ENCODE measurements at places on chromosomes 12 and 14.

DNA sequence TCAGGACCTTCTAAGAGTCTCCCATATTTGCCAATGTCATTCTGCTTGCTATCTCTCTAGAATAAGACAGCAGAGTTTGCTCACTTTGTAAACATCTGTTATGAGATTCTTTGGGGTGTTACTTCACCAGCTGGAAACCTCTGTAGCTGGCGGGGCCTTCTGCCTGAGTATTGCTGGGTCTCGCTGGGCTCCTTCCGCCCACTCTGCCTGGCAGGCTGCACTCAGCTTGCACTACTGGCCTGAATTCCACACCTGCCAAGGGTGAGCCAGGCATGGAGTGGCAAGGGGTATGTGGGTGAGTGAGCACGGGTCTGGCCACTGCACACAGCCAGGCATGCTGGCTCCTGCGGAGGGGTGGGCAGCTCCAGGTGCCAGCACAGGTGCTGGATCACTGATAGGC is 267.3 kb upstream of the PDE3A start:
- no peak overlapping the region for H3K4me3 ChIP-seq
- H3K27me3 ChIP-seq: no peaks in the 10 kb centered on the region
- DNase-seq: peak; percentile 57
- no peaks in the 10 kb centered on the region for H3K36me3 ChIP-seq
- H3K4me1 ChIP-seq: peaks cover 4% of the 10 kb centered on the region

- no peaks in the 10 kb centered on the region for H3K36me3 ChIP-seq
- H3K4me1 ChIP-seq: no peaks in the 10 kb centered on the region
- H3K4me3 ChIP-seq: no peak overlapping the region
- no peak for DNase-seq
These were observed 9.4 kb upstream of the KLRB1 start for GRCh38 chr12:9617124-9617523.

- H3K36me3 ChIP-seq: no peaks in the 10 kb centered on the region
- no peak overlapping the region for H3K4me3 ChIP-seq
- H3K27ac ChIP-seq: no peak overlapping the region
- H3K4me1 ChIP-seq: no peaks in the 10 kb centered on the region
These were observed 92.0 kb upstream of the FGD4 start for GRCh38 chr12:32307326-32307725.

DNA sequence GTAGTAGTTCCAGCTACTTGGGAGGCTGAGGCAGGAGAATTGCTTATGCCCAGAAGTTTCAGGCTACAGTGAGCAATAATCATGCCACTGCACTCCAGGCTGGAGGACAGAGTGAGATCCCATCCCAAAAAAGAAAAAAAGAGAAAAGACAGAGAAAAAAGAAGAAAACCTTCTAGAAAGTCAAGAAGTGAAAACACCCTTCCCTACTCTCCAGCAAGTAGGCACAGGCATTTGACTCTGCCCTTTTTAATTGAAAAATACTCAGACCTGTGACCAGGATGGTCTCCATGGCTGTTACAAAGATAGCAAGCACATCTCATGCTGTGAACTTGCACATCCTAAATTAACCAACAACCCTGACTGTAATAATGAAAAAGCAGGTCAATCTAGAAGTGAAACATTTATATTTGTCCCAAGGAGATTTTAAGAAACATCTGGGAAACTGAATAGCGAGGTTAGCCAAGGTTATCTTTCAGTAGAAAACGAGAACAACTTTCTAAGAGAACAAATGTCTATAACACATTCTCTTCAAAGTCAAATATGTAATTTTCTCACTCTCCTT is 2.0 kb downstream of the TMTC1 start:
- H3K4me3 ChIP-seq: peak overlapping the region; percentile 42
- H3K4me1 ChIP-seq: peaks cover 3% of the 10 kb centered on the region
- H3K27ac ChIP-seq: no peak overlapping the region
- H3K27me3 ChIP-seq: no peaks in the 10 kb centered on the region
- H3K36me3 ChIP-seq: no peaks in the 10 kb centered on the region

GRCh38 chr12:55724226-55724939 is 4.2 kb downstream of the RDH5 start:
- no peak overlapping the region for H3K4me3 ChIP-seq
- H3K4me1 ChIP-seq: no peaks in the 10 kb centered on the region
- DNase-seq: peak; percentile 87
- H3K36me3 ChIP-seq: no peaks in the 10 kb centered on the region
- H3K27me3 ChIP-seq: no peaks in the 10 kb centered on the region

- no peaks in the 10 kb centered on the region for H3K36me3 ChIP-seq
- no peaks in the 10 kb centered on the region for H3K27me3 ChIP-seq
- peak overlapping the region; percentile 81 for H3K4me3 ChIP-seq
- no peaks in the 10 kb centered on the region for H3K4me1 ChIP-seq
- no peak for DNase-seq
These were observed 647 bp downstream of the LGMN start for GRCh38 chr14:92747701-92748258.

DNA sequence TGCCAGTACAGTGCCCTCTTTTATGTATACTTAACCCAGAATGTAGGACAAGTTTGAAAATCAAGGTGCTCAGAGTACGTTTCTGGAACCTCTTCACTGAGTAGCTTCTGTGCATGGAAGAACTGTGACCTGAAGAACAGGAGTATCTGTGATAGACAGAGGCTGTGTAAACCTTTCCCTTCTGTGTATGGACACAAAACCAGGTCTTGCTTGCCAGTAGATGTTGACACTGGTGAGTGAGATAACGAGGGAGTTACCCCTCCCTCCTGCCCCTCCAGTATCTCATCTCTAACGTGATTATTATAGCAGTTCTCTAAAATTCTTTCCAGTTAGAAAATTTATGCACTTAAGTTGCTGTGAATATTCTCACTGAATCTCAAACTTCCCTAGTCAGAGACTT is 170.8 kb downstream of the RPL10L start:
- H3K36me3 ChIP-seq: no peaks in the 10 kb centered on the region
- no peak overlapping the region for H3K4me3 ChIP-seq
- H3K27me3 ChIP-seq: no peaks in the 10 kb centered on the region
- no peaks in the 10 kb centered on the region for H3K4me1 ChIP-seq
- H3K27ac ChIP-seq: no peak overlapping the region
- no peak for DNase-seq

GRCh38 chr12:104355630-104356029 is 52.1 kb downstream of the EID3 start:
- no peak overlapping the region for H3K4me3 ChIP-seq
- peaks cover 7% of the 10 kb centered on the region for H3K4me1 ChIP-seq
- peak overlapping the region; percentile 42 for H3K27ac ChIP-seq

DNA sequence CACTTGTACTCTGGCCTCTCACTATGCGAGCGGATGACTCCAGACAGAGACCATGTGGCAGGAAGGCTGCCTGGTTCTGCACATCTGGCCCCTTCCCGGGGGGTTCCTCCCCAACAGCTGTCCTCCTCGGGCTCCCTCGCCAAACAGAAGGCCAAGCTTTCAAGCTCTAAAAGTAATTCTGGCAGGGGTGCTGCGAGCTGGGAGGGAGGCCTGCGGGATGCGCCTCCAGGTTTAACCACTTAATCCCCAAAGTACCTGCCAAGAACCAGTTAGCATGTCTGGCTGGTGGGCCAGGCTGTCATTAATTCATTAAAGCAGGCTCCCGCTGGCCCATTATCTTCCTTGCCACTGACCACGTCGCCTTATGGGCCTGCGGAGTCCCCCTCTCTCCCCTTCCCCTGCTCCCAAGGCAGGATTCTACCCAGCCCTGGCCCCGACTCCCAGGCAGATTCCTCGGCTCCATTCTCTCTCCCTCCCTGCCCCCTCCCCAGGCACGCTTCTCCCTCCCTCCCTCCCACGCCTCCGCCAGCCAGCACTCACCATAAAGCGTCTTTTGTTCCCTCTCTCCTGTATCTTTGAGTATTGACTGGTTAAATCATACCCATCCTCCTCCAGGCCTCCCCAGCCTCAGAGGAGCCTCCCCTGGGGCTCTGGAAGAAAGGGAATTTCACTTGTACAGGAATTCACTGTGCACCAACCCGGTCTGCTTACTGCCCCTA is 4.9 kb downstream of the HRK start:
- H3K36me3 ChIP-seq: no peaks in the 10 kb centered on the region
- no peak overlapping the region for H3K27ac ChIP-seq
- DNase-seq: no peak
- no peaks in the 10 kb centered on the region for H3K4me1 ChIP-seq
- H3K27me3 ChIP-seq: no peaks in the 10 kb centered on the region
- no peak overlapping the region for H3K4me3 ChIP-seq

DNA sequence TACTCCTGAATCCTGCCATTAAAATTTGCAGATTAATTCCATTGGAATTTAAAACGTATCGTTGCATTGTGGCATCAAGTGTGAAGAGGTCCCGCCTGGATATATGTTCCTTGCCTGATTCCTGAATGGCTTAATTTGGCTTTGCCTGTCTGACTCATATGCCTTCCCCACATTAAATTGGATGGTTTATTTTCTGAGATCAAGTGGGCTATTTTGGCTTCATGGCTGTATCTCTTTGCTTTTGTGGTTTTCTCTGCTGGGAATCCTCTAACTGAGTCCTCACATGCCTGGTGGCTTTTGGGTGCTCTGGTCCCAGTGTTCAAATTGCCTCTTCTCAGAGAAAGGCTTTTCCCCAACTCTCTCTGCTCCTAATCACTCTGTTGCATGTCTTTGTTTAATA is 127.9 kb upstream of the DYRK2 start:
- H3K27ac ChIP-seq: no peak overlapping the region
- H3K4me1 ChIP-seq: peaks cover 4% of the 10 kb centered on the region
- no peaks in the 10 kb centered on the region for H3K36me3 ChIP-seq
- H3K27me3 ChIP-seq: no peaks in the 10 kb centered on the region
